ENCODE measurements at places on chromosomes 3 and 15.

DNA sequence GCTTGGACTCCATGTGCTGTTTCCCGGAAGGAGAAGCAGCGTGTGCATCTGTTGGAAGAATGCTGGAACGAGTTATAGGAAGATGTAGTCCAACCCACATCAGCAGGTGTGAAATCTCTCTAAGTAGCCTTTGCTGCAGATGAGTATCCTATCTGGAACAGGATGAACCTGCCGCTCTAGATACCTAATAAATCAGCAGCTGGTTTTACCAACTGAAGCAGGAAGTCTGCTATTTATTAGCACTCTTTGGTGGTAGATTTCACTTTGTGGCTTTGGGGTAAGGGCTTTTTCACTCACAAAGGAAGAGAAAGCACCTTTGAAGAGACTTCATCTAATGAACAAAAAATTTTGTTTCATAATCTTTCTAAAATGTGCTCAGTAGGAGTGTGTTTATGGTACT, 66.4 kb downstream of the DCUN1D1 start:
- no peak for DNase-seq

GRCh38 chr3:21624524-21624923, 126.5 kb downstream of the ZNF385D start:
- DNase-seq: no peak

GRCh38 chr15:25789616-25789999, 73.5 kb downstream of the ATP10A start:
- no peak for DNase-seq

DNA sequence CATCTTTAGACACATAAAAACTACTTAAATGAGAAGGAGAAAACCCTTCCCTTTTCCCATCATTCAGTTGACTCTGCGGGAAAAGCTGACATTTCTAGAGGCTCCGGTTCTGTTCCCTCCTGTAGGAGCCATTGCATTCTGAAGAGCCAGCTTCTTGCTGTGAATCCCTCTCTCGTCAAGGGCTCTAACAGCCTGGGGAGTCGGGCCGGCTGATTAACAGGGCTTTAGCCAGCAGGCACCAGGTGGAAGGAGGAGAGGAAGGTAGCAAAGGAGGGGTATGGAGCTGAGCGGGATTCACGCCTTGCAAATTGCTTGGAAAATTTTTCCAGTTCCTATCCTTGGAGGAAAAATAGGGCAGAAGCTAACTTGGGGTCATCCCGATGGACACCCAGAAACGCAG, 108.3 kb upstream of the UBE2E1 start:
- DNase-seq: no peak

- no peak for DNase-seq
Measured at GRCh38 chr15:66786708-66787488, 84.9 kb downstream of the SMAD6 start.

- DNase-seq: no peak
Measured at GRCh38 chr3:154972951-154973350, 107.2 kb upstream of the MME start.

- DNase-seq: no peak
Measured at GRCh38 chr15:42825599-42825998, 88.7 kb upstream of the CDAN1 start.

- DNase-seq: no peak
Measured at GRCh38 chr15:47711655-47712054, 5.7 kb upstream of the SEMA6D start.

DNA sequence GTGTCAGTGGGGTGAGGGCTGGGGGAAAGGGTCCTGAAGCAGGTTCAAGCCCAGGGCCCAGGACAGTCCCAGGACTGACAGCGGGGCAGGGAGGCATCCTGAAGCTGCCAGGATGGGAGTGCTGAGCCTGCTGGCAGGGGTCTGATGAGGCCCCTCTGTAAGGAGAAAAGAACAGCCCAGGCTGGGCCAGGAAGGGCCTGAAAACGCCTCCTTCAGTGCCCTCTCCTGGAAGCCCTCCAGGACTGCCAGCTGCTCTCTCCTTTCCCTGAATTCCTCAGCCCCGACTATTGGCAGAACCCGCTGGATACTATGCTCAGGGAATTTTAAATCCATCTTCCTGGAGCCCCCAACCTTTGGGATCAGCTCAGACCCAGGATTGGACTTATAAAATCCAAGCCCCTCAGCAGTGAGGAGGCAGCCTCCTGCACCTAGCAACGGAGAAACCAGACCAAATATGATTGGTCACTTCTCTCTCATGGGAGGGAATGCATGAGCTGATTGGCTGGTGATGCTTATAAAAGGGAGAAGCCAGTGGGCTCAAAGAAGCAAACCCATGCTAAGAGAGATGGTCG, 203.5 kb upstream of the LINGO1 start:
- DNase-seq: no peak

DNA sequence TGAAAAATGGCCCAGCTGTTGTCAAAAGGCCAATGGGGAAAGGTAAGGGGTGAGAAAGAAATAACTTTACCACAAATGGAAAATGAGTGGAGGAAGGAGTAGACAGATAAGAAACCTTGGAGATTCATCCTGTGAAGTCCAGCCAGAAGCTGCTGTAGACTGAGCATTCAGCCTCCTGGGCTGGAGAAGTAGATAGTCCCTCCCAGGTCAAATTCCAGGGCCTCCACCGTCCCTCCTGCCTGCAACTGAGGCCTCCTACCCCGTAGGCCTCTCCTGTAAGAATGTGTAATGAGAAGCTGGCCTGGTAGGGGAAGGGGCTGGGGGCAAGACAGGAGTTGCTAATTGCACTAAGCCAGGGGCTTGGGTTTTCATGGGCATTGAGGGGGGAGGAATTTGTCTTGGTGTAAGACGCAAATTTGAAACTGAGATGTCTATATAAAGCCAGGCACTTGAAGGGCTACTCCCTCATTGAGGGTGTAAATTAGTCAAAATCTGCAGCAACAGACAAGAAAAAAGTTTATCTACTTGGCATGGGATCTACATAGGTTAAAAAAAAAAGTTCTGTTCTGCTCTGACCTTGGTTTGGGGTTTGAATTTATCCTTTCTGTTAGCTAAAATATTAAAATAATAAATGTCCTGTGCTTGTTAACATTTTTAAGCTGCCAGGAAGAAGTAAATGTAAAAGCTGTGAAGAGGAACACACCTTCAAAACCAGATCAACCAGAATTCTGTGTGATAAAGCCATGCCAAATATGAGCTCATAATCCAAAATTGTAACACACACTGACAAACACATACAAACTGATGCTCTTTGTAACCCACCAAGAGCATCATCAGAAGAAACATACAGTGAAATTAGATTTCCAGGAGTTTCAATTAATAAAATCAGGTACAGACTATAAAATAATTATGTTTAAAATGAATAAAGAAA, 1.7 kb upstream of the RBP2 start:
- peak; percentile 26 for DNase-seq

- no peak for DNase-seq
Measured at GRCh38 chr3:187212705-187213104, 15.4 kb downstream of the RTP1 start.

DNA sequence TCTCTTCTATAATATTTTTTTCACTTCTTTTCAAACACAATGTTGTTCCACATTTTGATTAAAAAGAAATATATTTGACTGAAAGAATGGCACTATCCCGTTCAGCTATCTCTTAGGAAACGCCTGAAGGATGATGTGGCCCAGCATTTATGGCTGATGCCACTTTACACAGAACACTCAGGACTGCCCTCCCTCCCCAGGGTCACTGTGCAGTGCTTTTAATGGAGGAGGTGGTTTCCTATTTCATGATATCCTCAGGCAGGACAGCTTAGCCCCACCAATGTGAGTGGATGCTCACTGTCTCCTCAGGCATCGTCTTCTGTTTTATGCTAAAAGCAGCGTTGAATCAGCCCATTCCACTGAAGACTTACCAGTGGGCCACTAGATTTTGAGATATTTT, 135.9 kb downstream of the KCNAB1 start:
- no peak for DNase-seq

DNA sequence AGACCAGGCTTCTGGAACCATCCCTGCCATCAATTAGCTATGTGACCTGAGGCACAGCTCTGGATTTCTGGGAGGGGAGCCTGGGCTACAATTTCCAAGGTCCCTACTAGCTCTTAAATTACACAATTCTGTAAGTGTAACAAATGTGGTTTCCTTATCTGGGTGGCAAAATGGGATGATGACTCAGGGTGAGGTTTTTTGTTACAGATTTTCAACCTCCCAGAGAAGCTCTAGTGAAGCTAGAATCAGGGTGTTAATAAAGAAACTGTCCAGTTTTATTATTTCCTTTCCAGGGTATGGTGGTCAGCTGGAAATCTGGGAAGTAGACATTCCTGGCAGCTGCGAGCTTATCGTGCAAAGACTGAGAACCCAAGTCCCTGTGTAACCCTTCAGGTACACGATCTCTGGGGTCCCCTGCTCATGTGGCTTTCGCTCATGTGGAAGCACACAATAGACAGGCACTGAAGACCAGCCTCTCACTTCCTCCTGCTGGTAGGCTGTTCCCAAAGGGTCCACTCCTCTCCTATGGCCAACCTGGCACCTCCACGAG, 7.3 kb downstream of the RAB27A start:
- no peak for DNase-seq

DNA sequence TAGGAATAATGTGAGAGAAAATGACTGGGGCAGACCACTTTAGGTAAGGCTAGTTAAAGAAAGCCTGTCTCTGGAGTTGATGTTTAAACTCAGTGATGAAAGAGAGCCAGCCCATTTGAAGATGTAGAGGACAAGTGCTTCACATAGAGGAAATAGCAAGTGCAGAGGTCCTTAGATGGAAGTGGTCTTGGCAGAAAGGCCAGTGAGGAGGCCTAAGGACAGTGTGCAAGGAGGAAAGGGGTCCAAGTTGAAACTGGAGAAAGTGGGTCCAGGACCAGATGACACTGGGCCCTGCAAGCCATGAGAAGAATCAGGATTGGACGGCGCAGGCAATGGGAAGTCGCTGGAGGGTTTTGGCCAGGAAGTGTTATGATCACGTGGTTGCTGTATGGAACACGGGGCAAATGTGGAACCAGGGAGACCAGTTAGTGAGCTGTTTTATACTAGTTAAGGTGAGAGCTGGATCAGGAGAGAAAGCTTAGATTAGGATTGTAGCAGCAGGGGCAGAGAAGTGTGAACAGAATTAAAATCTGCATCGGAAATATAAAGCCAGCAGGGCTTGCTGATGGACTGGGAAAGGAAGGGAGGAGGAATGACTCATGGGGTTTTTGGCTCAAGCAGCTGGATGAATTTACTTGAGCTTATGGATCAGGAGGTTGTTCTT, 48.0 kb upstream of the SCAANT1 start:
- DNase-seq: no peak

- no peak for DNase-seq
Measured at GRCh38 chr3:123813876-123814275, 70.3 kb downstream of the MYLK start.

- no peak for DNase-seq
Measured at GRCh38 chr15:77029166-77030047, 34.5 kb downstream of the PSTPIP1 start.

GRCh38 chr3:195906865-195907683, 1.3 kb downstream of the TNK2 start:
- no peak for DNase-seq

DNA sequence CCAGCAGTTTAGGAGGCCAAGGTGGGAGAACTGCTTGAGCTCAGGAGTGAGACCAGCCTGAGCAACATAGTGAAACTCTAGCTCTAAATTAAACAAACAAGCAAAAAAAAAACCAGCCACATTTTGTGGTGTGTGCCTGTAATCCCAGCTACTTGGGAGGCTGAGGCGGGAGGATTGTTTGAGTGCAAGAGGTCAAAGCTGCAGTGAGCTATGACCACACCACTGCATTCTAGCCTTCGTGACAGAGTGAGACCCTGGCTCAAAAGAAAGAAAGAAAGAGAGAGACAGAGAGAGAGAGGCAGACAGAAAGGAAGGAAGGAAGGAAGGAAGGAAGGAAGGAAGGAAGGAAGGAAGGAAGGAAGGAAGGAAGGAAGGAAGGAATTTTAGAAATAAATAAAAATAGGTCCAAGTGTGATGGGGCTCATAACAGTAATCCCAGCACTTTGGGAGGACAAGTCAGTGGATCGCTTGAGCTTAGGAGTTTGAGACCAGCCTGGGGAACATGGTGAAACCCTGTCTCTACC, 38.7 kb upstream of the LRIG1 start:
- no peak for DNase-seq

Measured in H1 (cell line).